Left hindlimb (tissue), 1 donor: ENCODE measurements at places on chromosomes 11 and 22.

DNA sequence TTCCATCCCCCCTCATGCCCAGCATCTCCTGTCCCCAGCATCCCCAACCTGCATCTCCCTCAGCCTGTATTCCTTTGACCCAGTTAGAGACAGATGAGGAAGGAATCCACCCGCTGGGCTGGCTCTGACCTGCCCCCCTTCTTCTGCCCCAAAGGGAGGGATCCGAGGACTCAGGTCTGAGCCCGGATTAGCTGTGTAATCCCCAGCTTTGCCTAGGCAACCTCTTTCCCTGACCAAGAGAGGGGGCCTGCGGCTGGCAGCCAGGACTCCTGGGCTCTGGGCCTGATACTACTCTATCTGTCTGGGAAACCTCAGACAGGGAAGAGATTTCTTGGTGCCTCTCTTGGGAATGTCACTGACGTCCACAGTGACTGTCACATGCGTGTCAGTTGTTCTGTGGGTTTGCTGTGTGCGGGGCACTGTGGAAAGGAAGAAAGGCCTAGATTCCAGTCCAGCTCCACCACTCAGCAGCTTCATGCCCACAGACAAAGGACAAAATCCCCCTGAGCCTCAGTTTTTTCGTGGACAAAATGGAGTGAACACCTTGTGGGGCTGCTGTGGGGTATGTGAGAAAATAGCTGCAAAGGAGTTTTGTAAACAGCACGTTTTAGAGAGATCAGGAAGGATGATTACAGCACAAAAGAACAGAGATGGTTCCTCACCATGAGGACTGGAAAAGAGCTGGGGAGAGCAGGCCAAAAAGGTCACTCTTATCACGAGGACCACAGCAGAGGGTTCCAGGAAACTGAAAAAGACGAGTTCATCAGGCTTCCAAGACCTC is 1.3 kb upstream of the NDUFV1 start:
- no peak for DNase-seq

GRCh38 chr11:1817511-1817910 is 17.3 kb upstream of the SYT8 start:
- no peak for DNase-seq

DNA sequence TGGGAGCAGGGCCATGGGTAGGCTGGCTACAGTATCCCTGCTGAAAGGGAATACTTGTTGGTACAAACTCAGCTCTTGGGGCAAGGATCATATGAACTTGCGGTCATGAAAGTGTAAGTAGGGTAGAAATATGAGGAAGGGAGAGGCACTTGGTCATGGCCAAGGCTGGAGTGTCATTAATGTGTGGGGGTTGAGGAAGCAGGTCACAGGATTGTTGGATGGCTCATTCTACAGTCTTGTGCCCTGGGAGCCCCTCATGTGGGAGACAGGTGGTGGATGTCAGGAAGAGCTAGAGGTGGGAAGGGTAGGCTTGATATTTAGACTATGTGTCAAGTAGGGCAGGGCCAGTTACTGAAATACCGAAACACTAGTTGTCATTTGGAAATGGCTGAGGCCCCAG is 95.5 kb downstream of the RRM1 start:
- no peak for DNase-seq

GRCh38 chr22:28143241-28143865 is 224.3 kb upstream of the PITPNB start:
- no peak for DNase-seq

DNA sequence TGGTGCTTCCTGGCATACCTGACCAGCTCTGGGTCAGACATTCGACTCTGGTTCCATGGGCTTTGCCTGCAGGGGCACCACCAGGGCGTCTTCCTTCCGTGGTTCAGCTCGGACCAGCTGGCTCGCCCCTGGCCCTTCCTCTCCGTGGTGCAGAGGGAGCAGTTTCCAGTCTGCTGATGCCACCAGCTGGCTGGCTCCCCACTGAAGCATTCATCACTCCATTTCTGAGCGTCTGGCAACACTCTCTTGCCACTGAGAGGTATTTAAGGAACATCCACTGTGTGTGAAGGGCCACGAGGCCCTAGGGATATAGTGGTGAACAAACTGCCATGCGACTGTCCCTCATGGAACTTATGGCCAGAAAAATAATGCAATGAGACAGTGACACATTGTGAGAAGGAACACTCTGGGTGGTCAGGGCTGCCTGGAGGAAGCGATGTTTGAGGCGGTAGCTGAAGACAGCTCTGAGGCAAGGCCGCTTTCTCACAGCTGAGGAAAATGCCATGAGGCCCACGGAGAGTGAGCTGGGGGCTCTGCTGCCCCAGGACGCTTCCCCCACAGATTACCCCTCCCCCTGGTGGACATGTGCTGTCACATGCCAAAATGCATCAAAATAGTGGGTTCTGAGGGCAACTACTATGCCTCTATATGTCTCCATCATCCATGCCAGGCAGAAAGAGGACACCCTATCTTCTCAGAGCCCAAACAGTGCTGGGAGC is 44.9 kb upstream of the ARFGAP3 start:
- DNase-seq, result no peak

DNA sequence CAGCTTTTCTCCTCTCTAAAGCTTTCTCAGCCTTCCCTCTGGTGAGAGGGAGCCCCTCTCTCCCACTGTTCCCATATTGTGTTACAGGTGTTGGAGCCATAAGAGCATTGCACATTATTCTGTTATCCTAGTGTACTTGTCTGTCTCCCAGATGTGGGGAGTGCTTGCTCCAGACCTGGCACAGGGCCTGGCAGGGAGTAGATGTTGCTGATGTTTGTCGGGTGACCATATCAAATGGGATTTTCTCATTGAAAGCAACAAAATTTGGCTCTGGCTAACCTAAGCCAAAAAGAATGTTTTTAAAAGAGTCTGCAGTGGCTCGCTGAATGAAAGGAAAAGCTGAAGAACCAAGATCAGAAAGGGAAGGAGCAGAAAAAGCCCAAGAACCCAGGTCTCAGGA is 41.1 kb downstream of the CYB5R2 start:
- no peak for DNase-seq

- DNase-seq, result peak; percentile 62
Observed at GRCh38 chr22:27668828-27669797, 132.4 kb downstream of the MN1 start.

GRCh38 chr11:833114-833791 is 501 bp downstream of the CD151 start:
- no peak for DNase-seq

DNA sequence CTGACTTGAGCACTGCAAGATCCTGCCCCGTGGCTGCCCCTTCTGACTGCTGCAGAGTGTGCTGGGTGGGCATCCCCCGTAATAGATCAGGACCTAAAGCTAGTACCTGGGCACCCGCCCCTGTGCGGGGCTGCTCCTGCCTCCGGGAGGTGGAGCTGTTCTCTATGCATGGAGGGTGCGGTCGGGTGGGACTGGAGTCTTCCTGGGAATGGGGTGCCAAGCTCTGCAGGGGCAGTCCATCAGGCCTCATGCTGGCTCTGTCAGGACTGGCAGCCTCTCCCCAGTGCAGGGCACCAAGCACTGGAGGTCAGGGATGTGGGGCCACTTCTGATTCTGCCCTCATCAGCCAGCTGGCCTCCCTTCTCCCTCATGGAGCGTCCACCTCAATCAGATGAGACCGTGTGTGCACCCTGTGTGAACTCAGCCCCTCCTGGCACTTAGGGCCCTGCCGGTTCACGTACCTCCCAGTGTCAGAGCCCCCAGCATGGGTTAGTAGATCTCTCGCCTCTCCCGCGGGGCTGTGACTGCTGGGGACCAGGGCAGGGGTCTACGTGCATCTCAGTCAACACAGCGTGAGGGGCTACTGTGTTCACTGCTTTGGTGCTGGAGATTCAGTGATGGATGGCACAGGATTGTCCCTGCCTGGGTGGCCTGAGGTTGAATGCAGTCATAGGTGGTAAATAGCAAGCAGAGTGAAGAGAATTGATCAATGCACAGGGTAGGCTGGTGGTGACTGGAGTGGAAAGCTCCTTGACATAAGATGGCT is 30.8 kb downstream of the MPPED1 start:
- no peak for DNase-seq

DNA sequence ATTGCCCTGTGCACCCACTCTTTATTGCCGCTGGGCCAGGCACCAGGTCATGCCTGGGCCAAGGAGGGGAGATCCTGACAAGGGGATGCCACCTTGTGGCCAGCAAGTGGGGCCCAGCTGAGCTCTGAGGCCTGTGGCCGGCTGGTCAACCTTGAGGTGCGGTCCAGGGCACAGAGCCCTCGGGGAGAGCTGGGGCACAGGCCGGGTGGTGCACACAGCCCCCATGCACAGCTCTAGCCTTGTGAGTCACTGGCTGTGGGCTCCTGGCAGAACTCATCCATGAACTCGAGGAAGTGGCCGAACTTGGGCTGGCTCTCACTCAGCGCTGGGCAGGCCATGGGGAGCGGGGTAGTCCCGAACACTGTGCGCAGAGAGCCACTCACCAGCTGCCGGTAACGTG is 94.3 kb downstream of the RNF169 start:
- no peak for DNase-seq

- DNase-seq, result no peak
Observed at GRCh38 chr11:34869425-34869824, 46.8 kb downstream of the APIP start.

DNA sequence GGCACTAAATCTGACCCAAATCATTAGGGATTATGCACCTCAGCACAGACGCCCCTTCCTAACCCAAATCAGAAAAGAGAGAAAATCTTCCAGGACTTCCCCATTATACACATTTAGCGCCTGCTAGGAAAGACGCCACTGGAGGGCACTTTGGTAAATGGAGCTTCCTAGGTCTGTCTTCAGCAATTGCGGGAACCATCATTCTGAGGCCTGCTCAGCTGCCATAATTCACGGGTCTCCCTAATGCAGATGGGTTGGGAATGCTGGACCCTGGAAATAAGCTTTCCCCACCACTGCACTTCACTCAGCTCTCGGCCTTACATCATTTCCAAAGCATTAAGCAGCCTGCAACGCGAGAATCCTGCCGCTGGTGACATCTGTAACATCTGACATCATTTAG is 86.2 kb upstream of the OPCML start:
- DNase-seq, result no peak
